ENCODE measurements at places on chromosomes 7 and 10.
A peak's percentile ranks its signal among the peaks of the same experiment; 100 is the strongest.

DNA sequence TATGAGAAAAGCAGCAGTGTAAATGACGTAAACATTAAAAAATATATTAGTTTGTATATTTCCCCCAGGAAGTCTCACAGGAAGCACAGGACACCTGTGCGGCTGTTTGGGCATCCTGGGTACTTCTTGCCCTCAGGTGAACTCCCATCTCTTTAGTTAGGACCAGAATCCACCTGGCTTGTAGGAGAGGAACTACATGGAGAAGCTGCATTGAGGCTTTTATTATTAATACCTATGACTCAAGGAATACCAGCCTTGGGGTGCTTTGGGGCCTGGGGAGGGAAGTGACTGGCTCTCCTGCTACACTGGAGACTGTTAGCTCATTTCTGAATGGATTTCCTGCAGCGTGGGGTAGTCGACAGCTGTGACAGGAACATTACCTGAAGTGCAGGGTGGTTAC is 40.0 kb upstream of the GSDME start:
- no peak for DNase-seq

- DNase-seq: no peak
Measured at GRCh38 chr7:54885285-54885684, 126.3 kb upstream of the SEC61G start.

- DNase-seq: no peak
Measured at GRCh38 chr10:9875353-9875752, 1142.3 kb upstream of the CELF2 start.

- DNase-seq: no peak
Measured at GRCh38 chr10:132901351-132901750, 41.0 kb downstream of the CFAP46 start.

DNA sequence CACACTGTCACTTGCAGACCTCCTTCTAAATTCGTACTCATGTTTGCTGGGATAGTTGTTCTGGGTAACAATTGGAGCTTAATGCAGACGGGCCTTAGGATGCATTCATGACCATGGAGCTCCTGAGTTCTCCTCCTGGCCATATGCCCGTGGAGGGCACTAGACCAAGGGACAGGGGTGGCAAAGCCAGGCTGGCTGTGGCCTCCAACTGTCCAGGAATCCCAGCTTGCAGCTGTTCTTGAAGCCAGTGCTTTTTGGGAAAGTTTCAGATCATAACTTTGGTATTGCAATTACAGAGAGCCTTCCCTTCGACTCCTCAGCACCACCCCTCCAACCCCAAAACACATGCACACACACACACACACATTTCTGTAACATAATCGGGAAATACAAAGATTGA is 30.6 kb downstream of the ANTXRL start:
- no peak for DNase-seq

DNA sequence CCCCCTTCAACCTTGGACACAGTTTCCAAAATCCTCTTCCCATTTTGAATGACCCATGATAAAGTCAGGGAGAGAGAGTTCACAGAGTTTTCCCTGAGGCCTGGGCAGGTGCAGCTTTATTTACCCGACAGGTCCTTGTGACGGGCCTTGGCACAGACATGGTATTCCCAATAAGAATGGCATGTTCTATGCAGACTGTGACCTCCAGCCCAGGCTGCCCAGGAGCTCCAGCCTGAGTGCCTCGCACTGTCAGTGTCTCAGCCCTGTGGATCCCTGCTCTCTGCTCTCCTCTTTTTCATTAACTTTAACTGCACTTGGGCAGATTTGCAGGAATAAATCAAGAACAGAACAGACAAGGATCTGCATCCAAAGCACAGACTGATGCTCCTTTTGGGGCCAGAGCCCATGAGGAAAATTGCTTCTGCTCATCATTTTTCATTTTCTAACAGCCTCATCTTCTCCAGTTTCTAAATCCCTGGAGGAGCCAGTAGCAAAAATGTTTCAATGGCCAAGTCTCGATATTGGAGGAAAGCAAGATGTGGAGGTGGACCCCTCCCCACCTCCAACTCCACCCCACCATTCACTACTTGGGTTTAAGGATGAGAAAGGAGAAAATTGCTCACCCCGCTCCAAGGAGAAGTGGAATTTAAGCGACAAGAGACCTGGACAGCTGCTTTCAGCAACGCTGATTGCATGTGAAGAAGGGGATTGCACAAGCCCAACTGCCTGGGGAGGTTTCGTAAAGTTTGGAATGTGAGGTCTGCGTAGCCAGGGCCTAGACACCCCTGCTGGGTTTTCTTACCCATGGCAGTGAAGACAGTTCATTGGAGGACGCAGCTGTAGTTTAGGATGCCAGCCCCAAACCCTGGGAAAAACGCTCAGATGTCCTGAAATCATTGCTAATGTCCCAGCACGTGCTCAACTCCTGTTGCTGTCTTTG is 225.9 kb downstream of the WDR11 start:
- DNase-seq: no peak

GRCh38 chr10:97150013-97150595 is 35.7 kb downstream of the SLIT1 start:
- no peak for DNase-seq

GRCh38 chr10:93614101-93614825 is 1.9 kb downstream of the PDE6C start:
- DNase-seq: no peak

DNA sequence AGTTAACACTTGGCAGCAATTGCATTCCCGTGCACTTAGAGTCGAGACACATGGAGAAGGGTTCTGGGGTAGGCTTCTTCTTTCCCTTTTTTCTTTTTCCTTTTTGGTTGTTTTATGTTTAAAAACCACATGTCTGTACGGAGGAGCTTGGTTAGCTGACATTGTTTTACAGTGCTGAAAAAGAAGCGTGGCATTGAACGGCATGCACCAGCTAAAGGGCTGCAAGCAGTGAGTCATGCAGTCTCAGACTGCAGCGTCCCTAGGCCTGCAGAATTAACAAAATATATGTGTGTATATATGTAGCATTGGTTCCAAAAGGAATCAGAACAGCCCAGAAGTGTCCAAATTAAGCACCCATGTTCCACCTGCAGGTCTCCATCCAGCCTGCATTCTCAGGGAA is 211.0 kb downstream of the TCF7L2 start:
- no peak for DNase-seq

GRCh38 chr7:143419880-143420279 is 11.2 kb upstream of the EPHA1 start:
- DNase-seq: peak; percentile 49

DNA sequence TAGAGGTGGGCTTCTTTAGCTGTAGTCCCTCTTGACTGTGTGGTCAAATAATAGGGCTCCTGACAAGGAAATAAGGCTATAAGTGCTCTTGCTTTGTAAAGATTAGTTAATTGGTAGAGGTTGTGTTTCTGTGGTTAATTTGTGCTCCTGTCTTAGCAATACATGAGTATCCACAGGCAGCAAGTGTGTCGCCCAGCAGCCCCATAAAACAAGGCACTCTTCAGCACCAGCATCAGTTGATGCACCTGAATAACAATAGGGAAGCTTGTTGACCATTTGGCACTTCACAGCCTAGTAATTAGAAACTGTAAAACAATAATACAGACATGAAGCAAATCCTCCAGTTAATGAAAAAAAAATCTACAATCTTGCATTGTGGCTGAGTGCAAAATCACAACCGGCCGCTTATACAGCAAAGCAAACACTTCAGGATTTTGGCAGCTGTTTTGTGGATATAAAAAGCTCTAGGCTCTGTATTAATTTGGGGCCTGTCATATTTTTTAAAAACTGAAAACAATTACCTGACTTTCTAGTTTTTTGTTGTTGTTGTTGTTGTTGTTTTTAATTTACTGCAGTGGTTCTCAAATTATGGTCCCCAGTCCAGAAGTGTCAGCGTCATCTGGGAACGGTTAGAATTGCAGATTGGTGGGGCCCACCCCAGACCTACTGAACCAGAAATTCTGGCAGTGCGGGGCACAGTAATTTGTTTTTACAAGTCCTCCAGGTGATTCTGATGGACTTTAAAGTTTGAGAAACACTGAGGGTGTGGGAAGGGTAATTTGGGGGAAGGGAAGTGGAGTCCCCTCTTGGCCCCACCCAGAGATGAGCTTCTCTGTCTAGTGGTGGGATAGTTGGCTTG is 56.8 kb downstream of the AUTS2 start:
- DNase-seq: no peak

DNA sequence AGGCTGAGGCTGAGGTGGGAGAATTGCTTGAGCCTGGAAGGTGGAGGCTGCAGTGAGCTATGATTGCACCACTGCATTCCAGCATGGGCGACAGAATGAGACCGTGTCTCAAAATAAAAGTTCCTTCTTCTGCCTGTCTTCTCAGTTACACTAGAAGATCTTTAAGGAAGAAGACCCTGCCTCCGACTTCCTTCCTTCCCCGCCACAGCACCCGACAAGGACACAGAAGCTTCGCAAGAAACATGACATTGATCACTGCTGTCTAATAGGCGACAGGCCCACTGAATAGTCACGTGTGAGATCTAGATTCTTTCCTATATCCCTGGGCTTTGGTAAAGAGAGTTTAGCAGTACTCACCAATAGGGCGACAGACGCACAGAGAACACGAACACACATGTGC is 118.2 kb downstream of the PRPF18 start:
- no peak for DNase-seq

DNA sequence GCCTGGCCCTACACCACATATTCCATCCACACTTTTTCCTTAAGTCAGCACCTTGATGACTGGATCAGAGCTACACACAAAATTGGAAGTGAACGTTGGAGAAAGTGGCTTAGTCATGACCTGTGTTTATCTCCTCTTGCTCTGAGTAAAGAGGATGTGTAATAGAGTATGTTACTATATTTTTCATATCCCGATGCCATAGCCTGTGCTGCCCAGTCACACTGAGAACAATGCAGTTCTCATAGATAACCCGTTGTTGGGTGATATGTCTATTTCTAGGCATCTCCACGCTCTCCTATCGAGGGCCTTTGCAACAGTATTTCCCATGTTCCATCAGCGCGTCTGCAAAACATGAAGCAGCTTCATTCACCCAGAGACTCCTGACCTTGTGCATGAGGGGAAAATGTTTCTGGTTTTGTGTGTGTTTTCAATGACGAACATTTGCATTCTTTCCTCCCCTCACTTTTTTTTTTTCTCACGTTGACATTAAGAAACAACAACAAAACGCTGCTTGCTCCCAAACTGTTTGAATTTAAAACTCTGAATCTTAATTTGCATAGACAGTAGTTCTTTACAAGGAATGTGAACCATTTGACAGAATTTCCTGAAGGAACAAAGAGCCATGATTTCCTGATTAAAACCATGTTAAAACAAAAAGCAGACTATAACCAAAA is 43.4 kb downstream of the GRK5 start:
- no peak for DNase-seq

- DNase-seq: no peak
Measured at GRCh38 chr10:124172181-124172916, 79.0 kb upstream of the CHST15 start.

GRCh38 chr10:91756286-91756685 is 41.9 kb upstream of the TNKS2 start:
- peak; percentile 42 for DNase-seq

DNA sequence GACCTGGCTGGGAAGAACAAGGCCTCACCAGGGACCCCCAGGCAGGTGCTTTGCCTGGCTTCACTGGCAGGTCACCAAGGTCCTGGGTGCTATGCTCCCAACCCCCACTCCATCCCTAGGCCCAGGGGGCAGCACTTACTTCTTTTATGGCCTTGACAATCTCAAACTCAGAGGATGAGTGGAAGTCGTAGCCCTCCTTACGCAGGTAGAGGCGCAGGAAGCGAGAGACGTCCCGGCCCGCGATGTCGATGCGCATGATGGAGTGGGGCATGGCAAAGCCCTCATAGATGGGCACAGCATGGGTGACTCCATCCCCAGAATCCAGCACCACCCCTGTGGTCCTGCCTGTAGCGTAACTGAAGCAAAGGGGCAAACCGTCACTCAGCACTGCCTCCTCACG is 18.5 kb downstream of the ACTR1A start:
- DNase-seq: no peak

GRCh38 chr7:1591396-1591795 is 21.6 kb upstream of the PSMG3 start:
- DNase-seq: no peak

DNA sequence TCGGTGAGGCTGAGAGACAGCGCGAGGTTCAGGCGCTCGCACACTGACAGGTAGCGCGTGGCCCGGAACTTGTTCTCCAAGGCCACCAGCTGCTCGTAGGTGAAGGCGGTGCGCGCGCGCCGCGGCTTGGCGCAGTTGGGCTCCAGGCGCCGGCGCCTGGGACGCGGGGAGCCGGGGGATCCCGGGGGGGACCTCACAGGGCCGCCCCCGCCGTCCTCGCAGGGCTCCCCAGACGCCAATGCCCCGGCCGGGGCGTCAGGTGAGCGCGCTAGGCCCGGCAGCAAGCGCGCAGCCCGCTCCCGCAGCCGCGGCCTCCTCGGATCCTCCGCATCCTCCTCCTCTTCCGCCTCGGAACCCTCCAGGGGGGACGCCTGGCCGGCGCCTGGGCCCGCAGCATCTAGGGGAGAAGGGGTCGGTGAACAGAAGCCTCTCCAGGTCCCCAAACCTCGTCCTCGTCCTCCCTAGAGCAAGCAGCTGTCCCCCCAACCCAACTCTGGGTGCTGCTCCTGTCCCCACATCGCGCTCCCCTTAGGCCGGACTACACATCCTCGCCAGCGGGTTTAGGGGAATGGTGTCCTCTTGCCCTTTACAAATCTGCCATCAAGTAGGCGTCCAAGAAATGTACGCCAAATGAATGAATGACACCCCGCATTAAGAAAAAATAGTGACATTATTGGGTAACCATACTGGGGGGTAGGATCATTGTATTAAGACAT is 1.9 kb downstream of the NKX1-2 start:
- DNase-seq: no peak

DNA sequence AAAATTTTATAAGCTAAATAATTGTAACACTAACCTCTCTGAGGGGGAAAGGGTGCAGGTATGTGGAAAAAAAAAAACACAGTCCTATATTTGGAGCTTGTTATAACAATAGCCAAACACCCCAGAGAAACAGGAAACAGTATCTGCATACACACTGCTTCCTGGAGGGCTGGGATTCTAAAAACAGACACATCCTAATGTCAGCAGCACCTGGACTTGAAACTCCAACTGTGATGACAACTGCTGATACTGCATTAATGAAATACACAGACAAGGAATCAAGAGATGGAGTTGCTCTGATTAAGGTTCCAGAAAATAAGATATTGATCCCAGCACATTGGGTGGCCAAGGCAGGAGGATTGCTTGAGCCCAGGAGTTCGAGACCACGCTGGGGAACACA is 9.3 kb downstream of the DAGLB start:
- no peak for DNase-seq

Data from renal cortical epithelial cell (primary cell).